Stimulated activated CD4-positive, alpha-beta T cell treated with anti-CD3 and anti-CD28 coated beads, Interleukin-1b, Interleukin-23, amount 100 ng/mL, for 24 hours (primary cell): ENCODE measurements at places on chromosomes 12 and 14.

DNA sequence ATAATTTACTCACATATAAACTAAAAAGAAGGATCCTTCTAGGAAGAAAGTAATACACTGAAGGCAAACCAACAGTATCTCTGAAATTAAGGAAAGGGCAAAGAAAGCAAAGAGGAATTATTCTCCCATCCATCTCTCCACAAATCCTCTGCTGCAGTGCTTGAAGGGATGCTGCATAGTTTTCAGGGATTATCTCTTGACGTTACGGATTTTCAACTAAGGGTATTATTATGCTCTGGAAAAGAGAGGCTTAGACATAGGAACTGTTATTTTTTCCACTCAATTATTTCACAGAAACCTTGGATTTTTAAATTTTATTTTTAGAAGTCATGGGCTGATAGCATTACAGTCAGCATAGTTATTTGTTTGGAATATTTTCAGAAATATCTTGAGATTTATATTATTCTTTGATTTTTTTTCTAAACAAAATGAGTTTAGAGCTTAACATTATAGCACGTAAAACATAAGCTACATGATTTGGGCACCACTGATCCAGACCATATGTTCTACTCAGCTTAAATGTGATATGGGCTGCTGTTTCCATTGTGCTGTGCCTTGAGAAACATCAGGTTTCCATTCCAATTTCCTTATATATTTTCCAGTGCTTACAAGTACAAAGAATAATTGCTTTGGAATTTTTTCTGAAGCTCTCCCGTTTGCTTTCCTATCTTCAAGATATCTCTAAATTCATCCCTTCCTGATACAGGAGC is 57.9 kb upstream of the DCN start:
- DNase-seq, result no peak

GRCh38 chr12:79873201-79873600 is 61.7 kb downstream of the PPP1R12A start:
- no peak for DNase-seq

DNA sequence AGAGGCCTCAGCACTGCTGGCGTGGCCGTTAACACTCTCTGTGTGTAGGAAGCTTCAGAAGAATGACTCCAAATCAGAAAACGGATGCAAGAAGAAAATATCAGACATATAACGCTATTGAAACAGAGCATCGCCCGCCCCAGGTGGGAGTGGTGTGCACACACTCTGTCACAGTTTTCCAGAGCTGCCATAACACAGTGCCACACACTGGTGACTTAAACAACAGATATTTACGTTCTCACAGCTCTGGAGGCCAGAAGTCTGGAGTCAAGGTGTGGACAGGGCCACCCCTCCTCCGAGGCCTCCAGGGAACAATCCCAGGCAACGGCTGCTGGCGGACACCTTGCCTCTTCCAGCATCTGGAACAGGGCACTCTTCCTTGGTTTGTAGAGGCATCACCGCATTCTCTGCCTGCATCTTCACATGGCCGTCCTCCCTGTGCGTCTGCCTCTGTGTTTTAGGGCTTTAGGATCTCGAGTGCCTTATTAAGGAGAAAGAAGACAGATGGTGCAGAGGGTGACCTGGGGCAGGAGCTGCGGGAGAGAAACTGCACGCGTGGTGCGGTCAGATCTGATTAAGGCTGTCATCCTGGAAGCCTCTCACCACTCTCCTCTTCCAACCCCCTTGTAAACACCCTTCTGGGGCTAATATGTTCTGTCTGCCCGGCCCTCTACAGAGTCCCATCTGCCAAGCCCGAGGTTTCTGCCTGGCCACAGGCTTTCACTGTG is 141.0 kb downstream of the SLC15A4 start:
- no peak for DNase-seq

DNA sequence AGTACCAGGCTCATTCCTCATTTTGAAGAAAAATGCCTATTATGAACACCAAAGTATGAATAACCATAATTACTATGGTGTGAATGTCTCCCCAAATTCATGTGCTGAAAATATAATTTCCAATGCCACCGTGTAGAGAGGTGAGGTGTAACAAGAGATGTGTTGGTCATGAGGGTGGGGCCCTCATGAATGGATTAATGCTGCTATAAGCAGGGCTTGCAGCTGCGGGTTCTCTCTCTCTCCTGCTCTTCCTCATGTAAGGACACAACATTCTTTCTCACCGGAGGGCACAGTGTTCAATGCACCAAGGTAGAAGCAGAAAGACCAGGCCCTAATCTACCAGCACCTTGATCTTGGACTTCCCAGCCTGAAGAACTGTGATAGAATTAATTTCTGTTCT is 70.0 kb downstream of the TMTC1 start:
- no peak for DNase-seq

DNA sequence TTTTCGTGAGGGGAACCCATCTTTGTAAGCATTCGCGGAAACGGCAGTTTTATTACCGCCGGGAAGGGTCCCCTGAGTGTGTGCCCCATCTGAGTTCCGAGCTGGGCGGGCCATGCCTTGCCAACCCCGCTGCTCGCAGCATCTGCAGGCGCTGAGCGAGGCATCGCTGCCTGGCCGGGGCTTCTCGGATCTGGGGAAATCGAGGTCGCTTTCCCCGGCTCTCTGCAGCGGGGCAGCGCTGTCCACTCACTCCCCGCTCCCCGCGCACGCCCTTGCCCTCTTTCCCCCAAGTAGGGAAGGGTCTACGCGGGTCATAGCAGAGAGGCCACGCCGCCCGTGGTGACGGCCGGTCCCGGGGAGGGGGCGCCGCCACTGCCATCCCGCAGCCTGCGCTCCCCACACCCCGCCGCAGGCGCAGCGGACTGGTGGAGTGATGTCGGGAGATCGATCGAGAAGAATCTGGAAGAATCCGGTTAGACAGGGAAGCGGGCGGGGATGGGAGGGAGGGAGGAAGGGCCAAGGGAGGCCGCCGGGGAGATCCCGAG is 507 bp upstream of the FKBP4 start:
- DNase-seq, result no peak

DNA sequence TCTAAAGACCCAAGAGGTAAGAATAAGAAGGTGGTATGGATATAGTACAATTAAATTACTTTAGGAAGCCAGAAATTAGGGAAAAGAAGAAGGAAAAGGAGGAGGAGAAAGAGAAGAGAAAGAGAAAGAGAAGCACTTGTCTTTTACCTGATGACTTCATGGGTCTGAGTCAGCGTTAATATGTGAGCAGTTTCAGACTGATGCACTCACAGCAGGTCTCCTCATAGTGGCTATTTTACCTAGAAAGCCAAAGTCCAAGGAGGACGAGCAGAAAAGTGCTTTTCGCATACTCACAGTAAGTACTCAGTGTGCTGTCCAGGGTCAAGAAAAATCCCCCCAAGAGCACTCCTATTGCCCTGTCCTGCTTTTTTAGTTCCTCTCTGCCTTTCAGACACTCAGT is 222.1 kb downstream of the C12orf42 start:
- DNase-seq, result no peak

DNA sequence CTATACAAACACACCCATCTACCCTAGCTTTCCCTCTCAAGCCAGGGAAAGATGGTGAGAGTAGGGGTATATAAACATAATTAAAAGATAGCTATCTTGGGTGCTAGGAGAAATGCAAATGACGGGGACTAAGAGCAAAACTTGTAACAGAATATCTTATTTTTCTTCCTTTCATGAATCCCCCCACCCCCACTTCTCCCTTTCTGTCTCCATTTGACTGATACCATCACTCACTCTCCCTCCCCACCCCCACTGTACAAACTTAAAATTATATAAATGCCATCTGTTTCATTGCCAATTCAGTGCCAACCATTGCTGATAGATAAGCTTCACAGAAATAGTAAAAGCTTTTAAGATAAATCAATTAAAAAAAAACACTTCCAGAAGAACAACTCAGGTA is 268.6 kb downstream of the SLC6A15 start:
- DNase-seq, result no peak

GRCh38 chr12:130839770-130840404 is 837 bp upstream of the STX2 start:
- DNase-seq, result no peak

GRCh38 chr14:71062581-71063303 is 155.5 kb downstream of the PCNX1 start:
- DNase-seq, result no peak

DNA sequence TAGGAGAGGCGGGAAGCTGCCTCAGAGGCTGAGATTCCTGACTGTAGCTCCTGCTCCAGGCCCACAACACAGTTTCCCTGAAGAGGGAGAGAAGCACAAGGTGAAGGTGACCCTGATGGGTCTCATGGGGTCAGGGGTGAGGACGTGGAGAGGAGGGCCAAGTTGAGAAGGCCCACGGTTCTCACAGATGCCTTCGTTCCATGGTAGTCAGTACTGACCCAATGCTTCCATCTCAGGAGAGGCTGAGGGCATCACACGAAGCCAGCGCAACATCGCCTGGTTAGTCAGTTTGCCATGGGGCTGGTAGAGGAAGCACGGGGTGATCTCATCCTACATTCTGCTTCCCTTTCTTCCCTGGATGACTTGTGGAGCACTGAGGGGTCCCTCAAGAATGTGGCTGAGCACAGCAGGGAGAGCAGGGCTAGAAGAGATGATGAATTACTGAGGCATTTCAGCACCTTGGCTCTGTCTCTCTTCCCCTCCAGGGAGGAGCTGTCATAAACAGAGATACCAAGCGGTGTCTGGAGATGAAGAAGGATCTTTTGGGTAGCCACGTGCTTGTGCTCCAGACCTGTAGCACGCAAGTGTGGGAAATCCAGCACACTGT is 51.9 kb downstream of the GALNT8 start:
- DNase-seq, result no peak

DNA sequence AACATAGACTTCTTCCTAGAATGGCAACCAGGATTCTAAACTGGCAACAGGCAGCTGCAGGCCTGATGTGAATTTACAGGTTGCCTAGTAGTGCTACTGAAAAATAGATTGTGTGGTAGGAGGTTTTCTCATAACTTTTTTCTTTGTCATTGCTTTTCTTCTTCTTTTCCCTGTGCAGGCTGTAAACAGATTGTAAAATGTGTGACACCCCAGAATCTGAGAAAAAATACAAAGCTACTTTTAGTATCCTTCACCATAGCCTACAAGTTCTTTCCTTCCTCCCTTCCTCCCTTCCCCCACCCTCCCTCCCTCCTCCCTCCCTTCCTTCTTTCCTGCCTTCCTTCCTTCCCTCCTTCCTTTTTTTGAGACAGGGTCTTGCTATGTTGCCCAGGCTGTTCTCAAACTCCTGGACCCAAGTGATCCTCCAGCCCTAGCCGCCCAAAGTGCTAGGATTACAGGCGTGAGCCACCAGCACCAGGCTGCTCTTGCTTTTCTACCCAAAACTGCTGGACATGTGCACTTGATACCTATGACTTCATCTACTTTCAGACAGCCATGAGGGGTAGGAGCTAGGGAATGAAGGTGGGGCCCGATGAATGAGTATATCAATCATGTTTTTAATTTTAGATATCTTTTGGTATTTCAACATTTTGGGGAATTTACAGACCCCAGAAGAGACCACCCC is 114.2 kb upstream of the EEA1 start:
- DNase-seq, result no peak
